GM04504 (cell line): ENCODE measurements at places on chromosomes 2 and 18.
A peak's percentile ranks its signal among the peaks of the same experiment; 100 is the strongest.

- no peak for DNase-seq
Observed at GRCh38 chr2:61718965-61719364, 134.9 kb downstream of the FAM161A start.

GRCh38 chr2:132415915-132416722, 486 bp upstream of the GPR39 start:
- peak; percentile 93 for DNase-seq

GRCh38 chr18:44238454-44238853, 442.2 kb upstream of the SETBP1 start:
- no peak for DNase-seq

DNA sequence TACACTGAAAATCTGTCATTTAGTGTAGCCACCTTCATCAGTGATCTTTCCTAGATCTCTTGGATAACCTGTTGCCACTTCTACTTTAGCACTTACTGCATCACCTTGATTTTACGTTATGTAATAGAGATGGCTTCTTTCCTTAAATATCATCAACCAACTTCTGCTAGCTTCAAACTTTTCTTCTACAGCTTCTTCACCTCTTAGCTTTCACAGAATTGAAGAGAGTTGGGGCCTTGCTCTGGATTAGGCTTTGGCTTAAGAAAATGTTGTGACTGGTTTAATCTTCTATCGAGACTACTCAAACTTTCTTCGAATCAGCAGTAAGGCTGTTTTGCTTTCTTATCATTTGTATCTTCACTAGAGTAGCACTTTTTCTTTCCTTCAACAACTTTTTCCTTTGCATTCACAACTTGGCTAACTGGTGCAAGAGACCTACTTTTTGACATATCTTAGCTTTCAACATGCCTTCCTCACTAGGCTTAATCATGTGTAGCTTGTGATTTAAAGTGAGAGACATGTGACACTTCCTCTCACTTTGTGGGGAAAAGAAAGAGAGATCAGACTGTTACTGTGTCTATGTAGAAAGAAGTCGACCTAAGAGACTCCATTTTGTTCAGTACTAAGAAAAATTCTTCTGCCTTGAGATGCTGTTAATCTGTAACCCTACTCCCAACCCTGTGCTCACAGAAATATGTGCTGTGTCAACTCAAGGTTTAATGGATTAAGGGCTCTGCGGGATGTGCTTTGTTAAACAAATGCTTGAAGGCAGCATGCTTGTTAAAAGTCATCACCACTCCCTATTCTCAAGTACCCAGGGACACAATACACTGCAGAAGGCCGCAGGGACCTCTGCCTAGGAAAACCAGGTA, 99.6 kb downstream of the ATL2 start:
- DNase-seq, result no peak
